ENCODE measurements at places on chromosomes 7 and 10. TPM values are rescaled to one million over a fixed set of nuclear protein-coding genes. Genes with fewer than 3 reads are reported as not detected.
A peak's percentile ranks its signal among the peaks of the same experiment; 100 is the strongest.

The PRPS1L1 gene
- polyA plus RNA-seq, result not detected

DNA sequence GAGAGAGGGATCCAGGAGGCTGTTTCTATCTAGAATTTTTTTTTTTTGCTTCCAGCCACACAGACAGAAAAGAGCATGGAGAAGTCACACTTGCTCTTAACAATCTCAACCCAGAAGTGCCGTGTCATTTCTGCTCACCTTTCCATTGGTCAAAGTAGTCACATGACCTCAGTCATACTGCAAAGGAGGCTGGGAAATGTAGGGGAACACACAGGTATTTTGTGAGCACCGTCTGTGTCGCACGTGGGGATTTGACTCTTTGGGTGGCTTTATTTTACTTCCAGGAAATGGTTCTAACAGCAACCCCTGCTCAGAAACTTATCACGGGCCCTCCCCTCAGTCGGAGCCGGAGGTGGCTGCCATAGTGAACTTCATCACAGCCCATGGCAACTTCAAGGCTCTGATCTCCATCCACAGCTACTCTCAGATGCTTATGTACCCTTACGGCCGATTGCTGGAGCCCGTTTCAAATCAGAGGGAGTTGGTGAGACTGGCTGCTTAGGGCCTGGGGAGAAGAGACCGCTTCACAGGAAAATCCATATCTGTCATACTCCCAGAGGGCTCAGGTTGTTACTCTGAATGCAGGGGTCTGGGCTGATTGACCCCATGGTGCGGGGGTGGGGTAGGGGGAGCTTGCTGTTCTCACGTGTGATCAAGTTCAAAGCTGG lies 13.1 kb upstream of the CPA1 start:
- DNase-seq, result no peak

The TDRD1 gene
- polyA plus RNA-seq, result not detected

The ACTL6B gene
- not detected for polyA plus RNA-seq

DNA sequence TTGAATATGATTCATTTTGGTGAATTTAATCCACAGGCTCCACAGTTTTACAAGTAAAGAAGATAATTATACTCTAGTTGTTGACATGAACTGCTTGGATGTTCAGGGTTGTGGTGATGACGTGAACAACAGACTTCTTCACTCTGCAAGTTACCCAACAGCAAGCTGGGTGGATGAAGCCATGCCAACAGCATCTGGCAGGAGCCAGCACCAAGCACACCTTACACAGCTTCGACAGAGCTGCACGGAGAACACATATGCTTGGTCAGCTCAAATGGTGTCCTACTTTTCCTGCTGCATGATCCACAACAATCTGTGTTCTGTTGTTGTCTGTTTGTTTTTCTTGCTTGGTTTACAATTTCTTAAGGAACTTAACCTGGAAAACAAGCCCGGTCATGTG lies 9.8 kb downstream of the NOD1 start:
- DNase-seq, result peak; percentile 41

The CALHM1 gene
- not detected for polyA plus RNA-seq

DNA sequence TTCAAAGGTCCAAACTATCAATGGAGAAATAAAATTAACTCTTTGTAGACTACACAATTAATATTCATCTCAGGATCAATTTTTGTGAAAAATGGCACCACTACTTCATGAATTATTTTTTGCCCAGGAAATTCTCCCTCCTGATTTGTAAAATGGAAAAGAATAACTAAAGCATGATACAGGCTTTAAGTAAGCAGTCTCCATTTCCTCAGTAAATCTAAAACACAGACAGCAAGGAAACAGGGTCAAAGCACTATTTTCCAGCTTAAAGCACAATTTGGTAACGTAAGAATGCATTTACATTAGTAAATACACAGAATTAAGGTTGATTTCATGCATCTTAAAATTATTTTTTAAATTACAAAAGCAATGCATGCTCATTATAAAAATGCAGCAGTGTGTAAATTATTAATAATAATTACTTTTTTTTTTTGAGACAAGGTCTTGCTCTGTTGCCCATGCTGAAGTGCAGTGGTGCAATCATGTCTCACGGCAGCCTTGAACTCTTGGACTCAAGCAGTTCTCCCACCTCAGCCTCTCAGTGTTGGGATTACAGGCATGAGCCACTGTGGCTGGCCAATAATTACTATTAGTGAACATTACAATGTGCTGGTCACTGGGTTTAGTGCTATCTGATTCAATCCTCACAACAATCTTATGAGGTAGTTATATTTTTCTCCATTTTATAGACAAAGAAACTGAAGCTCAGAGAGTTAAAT lies 26.1 kb upstream of the VCL start:
- DNase-seq, result no peak

DNA sequence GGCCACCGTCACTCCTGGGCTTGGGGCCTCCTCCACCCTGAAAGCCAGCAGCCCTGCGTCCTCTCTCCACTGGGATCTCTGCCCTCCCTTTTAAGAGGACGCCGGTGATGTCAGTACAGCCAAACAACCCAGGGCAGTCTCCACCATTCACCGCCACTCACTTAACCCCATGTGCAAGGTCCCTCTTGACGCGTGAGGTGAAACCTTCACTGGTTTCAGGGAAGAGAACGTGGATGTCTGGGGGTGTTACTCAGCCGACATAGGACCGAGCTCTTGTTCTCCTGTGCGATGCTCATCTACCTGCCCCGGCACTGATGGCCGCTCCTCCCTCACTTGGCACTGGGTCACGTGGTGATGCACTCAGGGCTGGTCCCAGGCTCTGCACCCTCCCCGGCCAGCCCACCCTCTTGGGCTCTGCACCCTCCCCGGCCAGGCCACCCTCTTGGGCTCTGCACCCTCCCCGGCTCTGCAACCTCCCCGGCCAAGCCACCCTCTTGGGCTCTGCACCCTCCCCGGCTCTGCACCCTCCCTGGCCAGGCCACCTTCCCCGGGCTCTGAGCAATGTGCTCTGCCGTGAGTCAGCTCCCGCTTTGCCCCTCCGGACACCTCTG lies 36.1 kb downstream of the ADGRA1 start:
- DNase-seq, result no peak

The URGCP gene
- polyA plus RNA-seq, result 22.0 TPM

GRCh38 chr7:6035686-6036085 lies 4.5 kb downstream of the ANKRD61 start:
- no peak for DNase-seq

GRCh38 chr7:44920119-44920518 lies 34.8 kb upstream of the PURB start:
- DNase-seq, result no peak

GRCh38 chr10:70493660-70494234 lies 15.2 kb downstream of the PALD1 start:
- DNase-seq, result no peak

DNA sequence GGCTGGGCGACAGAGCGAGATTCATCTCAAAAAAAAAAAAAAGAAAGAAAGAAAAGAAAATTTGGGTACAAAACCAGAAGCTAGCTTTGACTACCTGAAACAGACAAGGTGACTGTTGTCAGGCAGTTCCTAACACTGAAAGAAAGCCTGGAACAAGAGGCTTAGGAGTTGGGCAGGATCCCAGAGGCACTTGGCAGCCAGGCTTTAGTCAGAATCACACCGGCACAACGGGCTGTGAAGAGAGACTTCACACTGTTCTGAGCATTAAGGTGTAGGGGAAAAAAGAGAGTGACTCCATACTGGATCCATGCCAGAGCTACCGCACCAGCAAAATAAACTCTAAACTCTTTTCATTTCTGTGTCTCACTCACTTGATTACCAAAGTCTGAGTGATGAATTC lies 130.8 kb downstream of the ZNF467 start:
- DNase-seq, result no peak

The VPS37D gene
- 3.1 TPM for polyA plus RNA-seq

DNA sequence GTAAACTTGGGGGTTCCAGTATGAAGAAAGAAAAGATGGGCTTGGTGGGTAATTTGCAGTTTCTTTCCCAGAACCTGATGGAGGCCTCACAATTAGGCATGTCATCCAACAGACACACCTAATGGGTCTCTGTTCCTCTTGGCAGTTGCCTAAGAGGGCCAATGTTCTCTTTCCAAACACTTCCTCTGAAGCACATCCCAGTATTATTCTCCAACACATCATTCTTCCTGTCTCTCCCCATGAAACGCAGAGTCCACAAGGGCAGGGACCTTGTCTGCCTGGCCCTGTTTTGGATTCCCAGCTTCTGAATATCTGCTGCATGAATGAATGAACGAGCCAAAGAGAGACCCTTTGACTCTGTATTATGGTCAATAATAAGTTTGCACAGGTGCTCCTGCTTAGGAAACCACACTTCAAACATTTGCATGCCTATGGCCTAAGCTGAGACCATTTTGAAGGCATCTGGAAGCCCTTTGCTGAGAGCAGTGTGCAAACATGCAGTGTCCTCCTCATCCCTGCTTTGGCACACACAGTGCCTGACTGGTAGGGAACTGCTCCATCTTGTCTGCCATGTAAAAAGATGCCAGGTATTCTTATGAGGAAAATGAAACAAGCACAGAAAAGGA lies 100.9 kb upstream of the CHST15 start:
- no peak for DNase-seq

- DNase-seq, result peak; percentile 9
Measured at GRCh38 chr7:104627516-104627915, 299.1 kb downstream of the LHFPL3 start.

The TSPAN33 gene
- polyA plus RNA-seq, result 0.17 TPM

GRCh38 chr10:117164592-117165537 lies 26.8 kb upstream of the VAX1 start:
- no peak for DNase-seq

DNA sequence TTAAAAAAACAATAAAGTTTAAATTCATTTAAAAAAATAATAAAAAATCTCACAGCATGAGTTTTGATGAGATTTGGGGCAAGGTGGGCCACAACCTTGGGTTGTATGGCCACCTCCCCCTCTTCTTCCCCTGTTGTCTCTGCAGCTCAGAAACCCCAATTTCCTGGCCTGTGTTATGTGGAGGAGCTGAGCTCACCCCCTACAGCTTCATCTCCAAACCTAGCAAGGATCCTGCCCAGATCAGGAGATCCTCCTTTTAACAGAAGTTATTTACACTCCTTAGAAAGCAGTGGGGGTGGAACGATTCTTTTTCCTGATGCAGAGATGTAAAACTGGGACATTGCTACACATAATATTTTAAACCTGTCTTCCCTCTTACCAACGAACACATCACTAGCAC lies 6.9 kb upstream of the SH2D4B start:
- no peak for DNase-seq

The TBXAS1 gene
- 10.8 TPM for polyA plus RNA-seq

The PIK3AP1 gene
- polyA plus RNA-seq, result 0.14 TPM

The SH2B2 gene
- polyA plus RNA-seq, result 1.7 TPM

GRCh38 chr7:79124331-79124730 lies 329.1 kb downstream of the MAGI2 start:
- DNase-seq, result no peak

The CFAP46 gene
- polyA plus RNA-seq, result 1.6 TPM

The C10orf62 gene
- polyA plus RNA-seq, result not detected

DNA sequence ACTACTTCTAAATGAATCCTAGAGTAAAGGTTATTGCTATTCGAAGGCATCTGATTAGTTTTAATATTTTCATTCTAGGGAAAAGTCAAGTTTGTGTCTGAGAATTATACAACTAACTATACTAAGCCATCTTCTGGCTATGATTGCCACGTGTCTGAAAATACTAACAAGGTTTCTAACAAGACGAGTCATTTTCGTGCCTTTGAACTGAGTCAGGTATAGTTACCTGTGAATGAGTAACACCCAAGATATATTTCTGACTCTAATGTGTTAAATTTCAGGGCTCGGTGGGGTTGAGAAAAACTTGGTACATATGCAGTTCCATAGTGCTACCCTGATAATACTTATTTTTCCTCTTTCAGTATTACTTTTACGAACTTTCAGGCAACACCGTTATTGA lies 35.5 kb downstream of the TASOR2 start:
- DNase-seq, result no peak

The SBDS gene
- polyA plus RNA-seq, result 63.4 TPM

DNA sequence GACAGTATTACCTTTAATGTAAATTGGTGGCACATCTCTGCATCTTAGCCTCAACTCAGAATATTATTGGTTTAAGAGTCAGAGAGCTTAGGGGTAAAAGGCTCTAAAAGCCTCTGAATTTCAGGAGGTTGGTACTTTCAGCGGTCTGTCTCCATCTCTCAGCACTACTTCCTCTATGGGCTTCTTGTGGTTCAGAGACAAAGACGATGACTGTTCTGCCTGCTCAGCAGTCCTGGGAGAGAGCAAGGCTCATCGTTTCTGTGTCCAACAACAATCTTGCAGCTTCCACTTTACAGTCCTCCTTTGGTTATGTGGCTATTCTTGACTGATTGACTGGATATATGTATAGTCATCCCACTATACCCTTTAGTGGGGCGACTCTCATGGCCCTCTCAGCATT lies 394.7 kb downstream of the AUTS2 start:
- DNase-seq, result no peak

DNA sequence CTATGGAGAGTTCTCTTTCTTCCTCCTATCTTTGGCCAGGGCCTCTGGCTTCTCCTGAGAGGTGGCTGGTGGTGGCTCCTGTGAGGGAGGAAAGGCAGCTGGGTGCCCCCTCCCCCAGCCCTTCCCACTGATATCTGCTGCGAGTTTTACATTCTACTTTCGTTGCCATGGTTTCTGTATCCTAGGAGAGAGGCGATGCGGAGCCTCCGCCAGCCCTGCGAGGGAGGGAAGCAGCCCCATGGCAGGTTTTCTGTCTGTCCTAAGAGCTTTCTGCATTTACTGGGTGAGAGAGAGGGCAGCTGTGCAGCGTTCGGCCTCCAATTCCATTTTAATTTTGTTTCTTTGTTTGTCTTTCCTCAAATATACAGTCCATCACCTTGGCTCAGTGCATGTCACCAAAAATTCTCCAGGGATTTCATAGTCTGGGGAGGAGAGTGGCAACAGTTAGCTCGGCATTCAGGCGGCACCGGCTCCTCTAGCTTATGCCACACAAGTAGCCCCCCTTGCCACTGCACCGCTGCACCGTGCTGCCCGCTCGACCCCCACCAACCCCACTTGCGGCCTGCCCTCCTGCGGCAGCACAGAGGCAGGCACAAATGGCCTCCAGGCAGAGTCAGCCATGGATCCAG lies 20.4 kb downstream of the DNAJB12 start:
- DNase-seq, result peak; percentile 50

- DNase-seq, result no peak
Measured at GRCh38 chr10:109698086-109698485, 225.2 kb downstream of the XPNPEP1 start.

The CALN1 gene
- not detected for polyA plus RNA-seq

- peak; percentile 60 for DNase-seq
Measured at GRCh38 chr10:100341953-100342626, 4.9 kb upstream of the SCD start.

The EPHA1 gene
- polyA plus RNA-seq, result 0.10 TPM

The SNCG gene
- 19.0 TPM for polyA plus RNA-seq

DNA sequence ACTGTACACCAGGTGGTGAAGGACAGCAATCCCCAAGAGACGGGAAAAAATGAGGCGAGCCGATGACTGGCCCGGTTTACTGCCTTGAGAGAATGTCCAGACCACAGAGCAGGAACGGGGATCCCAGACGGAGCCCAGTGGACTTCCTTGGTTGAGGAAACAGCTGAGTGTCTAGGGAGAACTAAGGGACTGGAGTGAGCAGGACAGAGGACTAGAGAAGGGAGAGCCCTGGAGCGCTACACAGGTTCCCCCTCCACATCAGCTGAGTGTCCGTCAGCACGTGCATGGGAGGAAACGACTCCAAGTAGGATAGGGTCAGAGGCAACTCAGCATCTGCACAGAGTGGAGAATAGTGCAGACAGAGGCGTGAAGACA lies 7.1 kb upstream of the WDR86 start:
- no peak for DNase-seq

The TMEM196 gene
- polyA plus RNA-seq, result not detected

- no peak for DNase-seq
Measured at GRCh38 chr10:121033366-121033765, 182.2 kb downstream of the WDR11 start.

GRCh38 chr7:94662548-94662947 lies 6.6 kb upstream of the SGCE start:
- DNase-seq, result no peak

Data from IMR-90 (cell line).